Panc1 (cell line): ENCODE measurements at places on chromosomes 6 and 20. TPM values are rescaled to one million over a fixed set of nuclear protein-coding genes. Genes with fewer than 3 reads are reported as not detected.

- no peaks in the 10 kb centered on the region for H3K36me3 ChIP-seq
- no peaks in the 10 kb centered on the region for H3K27me3 ChIP-seq
- no peak overlapping the region for H3K27ac ChIP-seq
- H3K4me1 ChIP-seq = no peaks in the 10 kb centered on the region
Measured at GRCh38 chr6:90162648-90163387, 133.8 kb downstream of the BACH2 start.

- no peaks in the 10 kb centered on the region for H3K27me3 ChIP-seq
- H3K36me3 ChIP-seq = no peaks in the 10 kb centered on the region
- H3K4me1 ChIP-seq = no peaks in the 10 kb centered on the region
- H3K27ac ChIP-seq = no peak overlapping the region
Measured at GRCh38 chr20:5833309-5833941, 83.2 kb downstream of the SHLD1 start.

DNA sequence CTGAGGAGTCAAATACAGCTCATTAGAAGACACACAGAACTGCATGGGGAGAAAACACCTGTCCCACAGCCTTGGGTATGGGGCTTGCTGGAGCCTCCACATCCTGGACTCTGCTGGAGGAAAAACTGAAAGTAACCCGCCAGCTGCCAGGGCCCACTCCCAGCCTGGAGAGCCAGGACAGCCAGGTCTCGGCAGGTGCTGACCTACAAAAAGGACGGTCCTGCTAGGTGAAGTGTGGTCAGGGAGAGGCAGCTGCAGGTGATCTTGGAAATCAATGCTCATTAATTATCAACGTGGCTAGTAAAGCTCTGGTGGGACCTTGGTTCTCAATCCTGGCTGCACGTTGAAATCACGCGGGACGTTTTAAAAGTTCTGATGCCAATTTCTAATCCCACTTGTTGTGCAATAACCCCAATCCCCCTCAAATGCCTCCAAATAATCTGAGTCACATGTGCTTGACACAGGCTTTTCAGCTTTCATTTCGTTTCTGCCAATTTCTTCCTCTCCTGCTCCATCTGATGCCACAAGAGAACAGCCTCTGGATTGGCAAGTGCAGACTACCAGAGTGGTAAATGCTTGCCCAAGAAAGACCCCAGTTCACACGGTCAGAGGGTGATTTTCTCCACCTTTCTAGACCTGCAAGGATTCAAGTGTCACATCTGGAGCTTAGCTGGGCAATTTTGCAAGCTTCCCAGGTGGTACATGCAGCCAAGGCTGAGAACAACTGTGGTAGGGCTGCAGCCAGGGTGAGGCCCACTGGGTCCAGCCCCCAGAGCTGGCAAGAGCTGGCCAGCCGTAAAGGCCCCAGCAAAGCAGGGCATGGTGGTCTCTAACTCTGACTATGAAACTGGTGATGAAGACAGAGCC is 252.3 kb upstream of the QKI start:
- no peak overlapping the region for H3K4me3 ChIP-seq
- no peak for DNase-seq
- no peaks in the 10 kb centered on the region for H3K4me1 ChIP-seq
- H3K27me3 ChIP-seq = 0 out of 2 replicates have a peak, but pooled peaks cover 3% of the 10 kb centered on the region
- no peak overlapping the region for H3K27ac ChIP-seq
- H3K36me3 ChIP-seq = no peaks in the 10 kb centered on the region

DNA sequence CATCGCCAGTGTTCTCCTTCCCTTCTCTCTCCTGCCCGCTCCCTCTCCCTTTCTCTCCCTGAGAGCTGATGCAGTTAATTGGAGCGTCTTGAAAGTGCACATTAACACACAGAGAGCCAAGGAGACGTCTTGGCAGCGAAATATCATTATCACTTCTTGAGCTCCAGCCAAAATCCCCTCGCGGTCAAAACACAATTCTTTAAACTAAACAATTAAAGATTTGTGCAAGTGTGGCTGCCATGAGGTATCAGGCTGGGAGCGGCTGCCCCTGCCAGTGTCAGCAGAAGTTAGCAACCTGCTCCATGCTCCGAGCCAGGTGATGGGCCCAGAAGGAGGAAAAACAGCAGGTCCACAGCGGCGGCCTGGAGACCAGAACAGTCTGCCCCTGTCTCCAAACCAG is 100.9 kb upstream of the FOXP4 start:
- no peaks in the 10 kb centered on the region for H3K4me1 ChIP-seq
- DNase-seq = no peak
- no peak overlapping the region for H3K4me3 ChIP-seq
- H3K27me3 ChIP-seq = no peaks in the 10 kb centered on the region
- no peaks in the 10 kb centered on the region for H3K36me3 ChIP-seq

DNA sequence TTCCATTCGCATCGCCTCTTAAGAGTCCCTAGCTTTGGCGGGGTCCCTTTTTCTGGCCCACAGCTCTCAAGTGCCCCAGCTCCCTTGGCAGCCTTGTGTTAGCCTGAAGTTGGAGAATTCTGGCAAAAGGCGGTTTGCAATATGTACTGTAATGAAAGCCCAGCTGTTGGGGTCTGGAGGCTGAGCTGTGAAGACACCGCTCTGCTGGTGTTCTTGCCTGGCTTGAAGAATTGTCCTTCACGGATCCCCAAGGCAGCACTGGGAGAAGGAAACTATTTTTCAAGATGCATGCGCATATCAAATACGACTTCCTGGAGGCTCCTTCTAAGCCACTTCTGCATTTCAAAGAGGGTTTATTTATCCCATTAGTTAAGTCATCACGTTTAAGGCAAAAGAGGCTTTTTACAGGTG is 21.4 kb upstream of the CITED2 start:
- no peak for DNase-seq
- no peaks in the 10 kb centered on the region for H3K36me3 ChIP-seq
- no peak overlapping the region for H3K4me3 ChIP-seq

GRCh38 chr6:113211170-113211569 is 646.0 kb upstream of the MARCKS start:
- no peaks in the 10 kb centered on the region for H3K4me1 ChIP-seq
- no peaks in the 10 kb centered on the region for H3K36me3 ChIP-seq
- H3K4me3 ChIP-seq = no peak overlapping the region
- H3K27ac ChIP-seq = no peak overlapping the region
- no peaks in the 10 kb centered on the region for H3K27me3 ChIP-seq
- DNase-seq = no peak

GRCh38 chr20:31758521-31758920 is 19.4 kb downstream of the TPX2 start:
- H3K27ac ChIP-seq = no peak overlapping the region
- no peak for DNase-seq
- H3K4me1 ChIP-seq = no peaks in the 10 kb centered on the region
- H3K27me3 ChIP-seq = no peaks in the 10 kb centered on the region

Gene GOPC
- 32.2 TPM for total RNA-seq

Gene IL17F
- total RNA-seq = not detected

Gene HLA-DQB1
- 0.51 TPM for total RNA-seq

Gene SIRPG
- not detected for total RNA-seq

Gene TRIM31
- not detected for total RNA-seq

Gene DAAM2
- total RNA-seq = not detected
